CD4-positive, alpha-beta T cell treated with Interleukin-2 at 100 ng/mL for 4 hours (primary cell): ENCODE measurements at places on chromosomes 6 and 20.

DNA sequence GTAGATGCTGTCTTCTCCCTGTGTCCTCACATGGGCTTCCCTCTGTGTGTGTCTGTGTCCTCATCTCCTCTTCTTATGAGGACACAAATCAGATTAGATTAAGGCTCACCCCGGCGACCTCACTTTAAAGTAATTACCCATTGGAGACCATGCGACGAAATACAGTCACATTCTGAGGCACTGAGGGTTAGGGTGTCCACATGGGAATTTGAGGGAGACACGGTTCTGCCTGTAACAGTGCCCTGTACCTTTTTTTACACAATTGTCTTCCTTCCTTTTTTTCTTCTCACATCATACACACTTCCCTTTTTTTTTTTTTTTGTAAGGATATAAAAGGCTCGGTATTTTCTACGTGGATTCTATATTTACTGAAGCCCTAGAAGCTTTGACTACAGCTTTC, 48.9 kb downstream of the DEK start:
- no peak for DNase-seq

DNA sequence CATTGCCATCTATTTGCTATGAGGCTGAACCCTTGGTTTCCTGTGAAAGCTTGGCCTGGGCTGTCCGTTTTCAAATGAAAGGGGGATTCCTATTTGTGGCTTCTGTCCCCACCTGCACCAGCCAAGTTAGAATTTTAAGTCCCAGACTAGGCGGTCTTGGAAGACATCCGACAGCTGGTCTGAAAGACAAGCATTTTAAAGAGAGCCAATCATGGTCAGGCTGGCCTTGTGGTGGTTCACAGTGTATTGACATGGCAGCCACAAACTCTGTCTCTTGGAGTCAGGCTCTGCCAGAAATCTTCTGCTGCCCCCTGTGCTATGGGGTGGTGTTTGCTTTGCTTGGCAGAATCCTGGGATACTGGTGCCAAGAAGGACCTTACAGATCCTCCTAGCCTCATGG, 319.2 kb upstream of the MOCS1 start:
- DNase-seq, result no peak

DNA sequence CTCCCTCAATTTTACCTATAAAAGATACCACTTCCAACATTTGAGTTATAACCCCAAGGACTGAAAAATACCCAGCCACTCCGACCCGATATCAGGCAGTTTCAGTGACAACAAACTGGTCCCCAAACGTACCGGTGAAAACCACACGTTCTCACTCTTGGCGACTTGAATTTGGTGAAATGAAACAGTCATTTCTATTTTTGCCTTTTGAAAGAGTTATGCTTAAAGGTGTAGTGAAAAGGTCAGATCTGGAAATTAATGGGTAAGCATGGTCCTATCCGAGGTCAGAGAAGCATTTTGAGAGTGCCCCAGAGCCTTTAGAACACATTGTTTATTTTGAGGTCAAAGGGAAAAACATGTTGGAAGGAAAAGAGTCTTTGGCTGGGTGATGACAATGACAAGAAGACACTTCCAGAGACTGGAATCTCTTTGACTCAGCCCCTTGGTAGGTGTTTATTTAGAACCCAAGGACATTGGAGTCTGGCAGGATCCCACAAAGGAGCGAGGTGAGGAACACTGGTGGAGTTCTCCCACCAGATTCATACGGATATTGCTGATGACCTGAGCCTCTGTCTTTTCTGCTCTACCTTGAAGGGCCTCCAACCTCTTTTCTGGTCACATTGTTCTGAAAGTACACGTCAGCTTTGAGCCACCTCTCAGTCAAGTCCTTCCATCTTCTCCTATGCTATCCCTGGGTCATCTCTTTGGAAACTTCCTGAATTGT, 235.0 kb downstream of the GMPR start:
- no peak for DNase-seq

DNA sequence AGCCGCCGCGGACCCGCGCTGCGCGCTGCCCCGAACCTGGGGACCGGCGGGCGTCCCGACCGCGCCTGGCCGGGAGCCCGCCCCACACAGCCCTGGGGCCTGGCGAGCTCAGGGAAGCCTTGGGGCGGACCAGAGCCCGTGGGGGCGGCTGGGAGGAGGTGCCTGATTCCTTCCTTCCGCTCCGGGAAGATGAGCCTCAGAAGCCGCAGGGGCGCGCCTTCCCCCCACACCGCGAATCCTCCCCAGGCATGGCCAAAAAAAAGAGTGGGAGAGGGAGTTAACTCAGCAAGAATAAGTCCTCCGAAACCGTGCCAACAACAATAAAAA, at the start of gene CBLN4:
TSS of gene CBLN4 (minus strand) at position 131 of the 327 bp plus-strand sequence. CDS start 1,348 bp downstream, outside the sequence.
- no peak for DNase-seq

DNA sequence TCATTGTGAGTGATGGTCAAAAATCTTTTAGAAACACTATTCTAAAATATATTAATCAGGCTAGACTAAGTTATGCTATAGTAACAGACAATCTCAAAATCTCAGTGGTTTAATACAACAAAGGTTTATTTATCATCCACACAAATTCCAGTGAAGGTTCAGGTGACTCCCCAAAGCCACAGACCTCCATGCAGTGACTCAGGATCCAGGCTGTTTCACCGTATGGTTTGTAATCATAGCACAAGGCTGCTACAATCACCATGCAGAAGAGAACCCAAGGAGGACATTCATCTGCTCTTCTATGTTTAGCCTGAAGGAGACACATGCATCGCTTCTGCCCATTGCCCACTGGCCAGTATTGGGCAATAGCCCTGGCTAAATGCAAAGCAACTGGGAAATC, 46.2 kb downstream of the BFSP1 start:
- DNase-seq, result no peak

GRCh38 chr6:128155826-128156225, 255.0 kb upstream of the THEMIS start:
- DNase-seq, result no peak

DNA sequence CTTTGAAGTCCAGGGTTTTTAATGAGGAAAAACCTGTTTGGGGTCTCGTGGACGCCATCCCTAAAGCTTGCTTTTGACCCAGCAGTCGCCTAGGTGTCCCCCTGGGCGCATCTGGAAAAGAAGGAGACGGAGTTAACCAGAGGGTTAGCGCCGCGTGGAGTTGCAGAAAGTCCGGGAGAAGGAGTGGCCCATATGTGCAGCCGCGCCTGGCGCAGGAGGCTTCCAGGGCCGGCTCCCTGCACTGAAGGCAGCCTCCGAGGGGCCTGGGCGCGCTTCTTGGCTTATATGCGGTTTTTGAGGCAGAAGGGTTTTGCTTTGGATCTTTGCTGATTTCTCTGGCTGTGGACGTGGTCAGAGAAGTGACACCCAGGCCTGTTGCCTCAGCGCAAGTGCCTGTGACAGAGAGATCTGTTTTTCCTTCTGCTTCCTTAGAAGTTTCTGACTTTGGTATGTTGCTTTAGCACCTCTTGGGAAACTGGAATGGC, 987 bp downstream of the TMEM181 start:
- DNase-seq, result no peak

GRCh38 chr6:142669471-142670351, 275.3 kb downstream of the HIVEP2 start:
- DNase-seq, result no peak

DNA sequence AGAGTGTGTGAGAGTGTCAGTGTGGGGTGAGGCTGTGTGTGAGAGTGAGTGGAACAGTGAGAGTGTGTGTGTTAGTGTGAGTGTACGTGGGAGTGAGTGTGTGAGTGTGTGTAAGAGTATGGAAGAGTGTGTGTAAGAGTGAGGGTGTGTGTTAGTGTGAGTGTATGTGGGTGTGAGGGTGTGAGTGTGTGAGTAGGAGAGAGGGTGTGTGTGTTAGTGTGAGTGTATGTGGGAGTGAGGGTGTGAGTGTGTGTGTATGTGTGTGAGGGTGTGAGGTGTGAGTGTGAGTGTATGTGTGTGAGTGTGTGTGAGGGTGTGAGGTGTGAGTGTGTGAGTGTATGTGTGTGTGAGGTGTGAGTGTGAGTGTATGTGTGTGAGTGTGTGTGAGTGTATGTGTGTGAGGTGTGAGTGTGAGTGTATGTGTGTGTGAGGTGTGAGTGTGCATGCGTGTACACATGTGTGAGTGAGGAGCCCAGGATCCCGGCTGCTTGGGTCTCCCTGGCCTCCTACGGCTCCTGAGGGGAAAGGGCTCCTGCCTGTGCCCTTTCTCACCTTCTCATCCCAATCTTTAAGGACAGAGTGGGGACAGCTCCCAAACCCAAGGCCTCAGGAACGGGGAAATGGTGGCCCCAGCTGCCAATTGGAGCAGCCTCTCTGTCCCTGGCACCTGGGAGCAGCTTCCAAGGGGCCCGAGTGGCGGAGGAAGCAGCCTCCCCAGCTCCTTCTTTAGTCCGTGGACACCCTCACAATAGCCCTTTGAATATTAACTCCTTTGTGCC, 100.2 kb downstream of the PSMB1 start:
- no peak for DNase-seq

- DNase-seq, result no peak
These were observed 94.6 kb downstream of the FOXA2 start for GRCh38 chr20:22489626-22490286.

GRCh38 chr20:1871807-1872458, 23.3 kb upstream of the SIRPA start:
- no peak for DNase-seq

- no peak for DNase-seq
These were observed 11.6 kb upstream of the TAGAP start for GRCh38 chr6:159056432-159056831.

GRCh38 chr6:47485491-47486135, 8.0 kb downstream of the CD2AP start:
- no peak for DNase-seq

DNA sequence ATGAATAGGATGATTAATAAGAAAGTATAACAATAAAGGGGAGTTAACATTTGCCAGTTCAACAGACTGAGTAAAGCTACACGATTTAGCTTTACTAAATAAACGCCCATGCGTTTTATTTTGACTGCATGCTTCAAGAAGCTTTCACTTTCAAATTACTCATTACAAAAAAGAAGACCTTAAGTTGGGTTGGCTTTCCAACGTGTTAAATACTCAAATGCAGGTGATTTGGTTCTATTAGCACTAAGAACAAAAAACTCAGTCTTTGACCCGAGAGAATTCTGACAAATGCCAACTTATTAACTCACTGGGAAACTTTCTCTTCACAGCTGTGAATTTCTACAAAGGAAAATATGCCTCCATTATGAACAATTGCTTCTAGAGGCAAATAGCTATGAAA, 24.8 kb downstream of the RNF146 start:
- peak; percentile 12 for DNase-seq

GRCh38 chr6:29999416-29999815, 57.1 kb downstream of the HLA-A start:
- no peak for DNase-seq

- DNase-seq, result no peak
These were observed 201.4 kb downstream of the TMEM242 start for GRCh38 chr6:157121897-157122296.

DNA sequence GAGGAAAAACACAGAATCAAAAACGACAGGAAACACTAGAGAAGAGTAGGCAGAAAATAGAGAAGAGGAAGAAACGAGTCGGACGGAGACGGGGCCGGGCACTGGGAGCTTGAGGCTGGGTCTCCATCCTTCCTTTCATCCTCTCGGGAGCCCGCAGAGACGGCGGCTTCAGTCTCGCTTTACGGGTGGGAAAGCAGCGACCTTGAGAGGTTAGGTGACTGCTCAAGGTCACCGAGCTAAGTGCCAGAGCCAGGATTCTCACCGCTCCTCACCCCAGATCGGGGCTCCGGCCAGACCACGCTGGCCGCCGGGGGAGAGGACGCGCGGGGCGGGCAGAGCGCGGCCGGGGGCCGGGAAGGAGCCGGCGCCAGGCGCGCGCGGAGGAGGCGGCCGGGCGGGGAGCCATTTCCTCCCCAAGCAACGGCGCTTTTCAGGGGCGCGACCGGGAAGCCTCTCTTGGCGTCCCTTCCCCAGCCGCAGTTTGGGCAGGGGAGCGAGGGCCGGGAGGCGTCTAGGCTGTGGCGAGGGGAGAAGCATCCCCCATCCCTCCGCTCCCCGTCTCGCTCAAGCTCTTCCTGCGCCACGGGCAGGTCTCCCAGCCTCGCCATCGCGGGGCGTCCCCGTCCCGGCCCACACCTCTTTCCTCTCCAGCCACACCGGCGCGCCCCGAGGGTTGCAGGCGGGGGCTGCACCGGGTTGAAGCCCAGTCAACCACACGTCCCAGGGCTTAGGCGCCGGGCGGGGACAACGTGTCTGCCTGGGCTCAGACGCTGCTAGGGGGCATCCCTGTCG, 24.1 kb upstream of the MAP3K7 start:
- peak; percentile 10 for DNase-seq

DNA sequence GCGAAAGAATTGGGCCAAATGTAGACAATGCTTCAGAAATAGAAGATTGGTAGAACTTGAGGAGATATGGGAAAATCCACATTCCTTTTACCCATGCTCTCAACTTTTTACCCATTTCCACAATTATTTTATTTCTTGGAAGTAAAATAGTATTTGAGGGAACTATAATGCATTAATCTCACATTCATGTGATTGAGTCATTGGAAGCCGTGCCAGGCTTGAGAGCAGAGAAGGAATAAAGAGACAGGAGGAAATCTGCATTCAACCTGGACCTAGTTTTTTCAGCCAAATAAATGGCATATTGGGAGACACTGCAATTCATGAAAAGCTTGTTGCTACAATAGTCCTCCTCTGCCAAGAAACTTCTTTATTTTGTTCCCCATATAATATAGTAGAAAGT, 2.8 kb upstream of the NUP153 start:
- DNase-seq, result no peak

- no peak for DNase-seq
These were observed 371.4 kb downstream of the HDGFL1 start for GRCh38 chr6:22940581-22941290.

GRCh38 chr6:163533443-163533842, 118.9 kb downstream of the QKI start:
- DNase-seq, result no peak

GRCh38 chr6:56570413-56571359, 72.0 kb downstream of the DST start:
- peak; percentile 22 for DNase-seq
